ENCODE measurements at places on chromosomes 7 and 10.
A peak's percentile ranks its signal among the peaks of the same experiment; 100 is the strongest.

- DNase-seq = no peak
Observed at GRCh38 chr10:74011770-74012169, 13.9 kb downstream of the VCL start.

- DNase-seq = no peak
Observed at GRCh38 chr7:5870311-5870710, 10.3 kb upstream of the OCM start.

DNA sequence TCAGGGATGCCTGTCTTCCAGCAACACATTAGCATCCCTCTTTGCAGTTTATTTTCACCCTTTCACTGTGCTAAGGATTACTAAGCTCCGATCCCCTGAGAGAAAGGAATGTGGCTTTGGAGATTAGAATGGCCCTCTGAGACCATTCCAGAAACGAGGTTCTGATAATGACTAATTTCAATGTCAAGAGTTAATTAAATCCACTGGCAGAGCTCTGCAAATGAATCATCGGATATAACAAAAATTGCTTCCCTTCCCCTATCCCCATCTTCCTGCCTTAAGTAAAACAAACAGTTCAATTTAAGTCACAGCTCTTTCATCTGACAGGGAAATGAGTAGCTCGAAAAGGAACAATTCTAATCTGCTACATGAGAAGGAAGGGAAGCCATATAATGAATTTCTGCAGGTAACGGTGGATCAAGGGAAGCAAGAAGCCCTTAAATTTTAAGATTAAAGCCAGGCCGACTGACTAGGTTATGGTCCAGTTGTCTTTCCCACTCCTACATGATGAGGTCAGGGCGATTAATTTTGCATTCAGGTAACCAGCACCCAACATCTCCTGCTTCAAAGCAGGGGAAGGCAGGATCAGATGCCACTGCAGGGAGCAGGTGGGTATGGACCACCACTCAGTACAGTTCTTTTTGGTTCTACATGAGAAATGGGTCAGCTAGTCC, 50.5 kb downstream of the MALSU1 start:
- no peak for DNase-seq

- no peak for DNase-seq
Observed at GRCh38 chr7:44533301-44534055, 7.7 kb downstream of the NPC1L1 start.

DNA sequence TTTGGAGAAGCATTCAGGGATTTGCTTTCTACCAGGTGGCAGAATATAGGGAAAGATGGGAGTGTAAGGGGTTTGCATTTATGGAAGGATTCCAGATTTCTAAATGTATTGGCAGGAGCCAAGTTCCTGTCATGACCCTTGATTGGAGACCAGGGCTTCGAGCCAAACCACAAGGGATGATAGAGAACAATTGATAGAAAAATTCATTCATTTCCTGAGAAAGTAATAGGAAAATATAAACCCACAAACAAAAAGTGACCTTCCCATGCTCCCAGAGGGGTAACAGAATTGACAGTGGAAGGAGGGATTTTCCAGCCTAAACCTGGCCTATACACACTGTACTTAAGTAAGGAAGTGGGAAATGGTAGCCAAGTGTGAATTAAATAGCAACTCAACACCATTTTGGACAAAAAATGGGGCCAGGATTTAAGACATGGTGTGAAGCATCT, 22.4 kb upstream of the IFIT2 start:
- DNase-seq = no peak

- DNase-seq = no peak
Observed at GRCh38 chr7:45697576-45698136, 123.5 kb downstream of the ADCY1 start.

- no peak for DNase-seq
Observed at GRCh38 chr7:51619880-51620279, 303.3 kb upstream of the COBL start.

DNA sequence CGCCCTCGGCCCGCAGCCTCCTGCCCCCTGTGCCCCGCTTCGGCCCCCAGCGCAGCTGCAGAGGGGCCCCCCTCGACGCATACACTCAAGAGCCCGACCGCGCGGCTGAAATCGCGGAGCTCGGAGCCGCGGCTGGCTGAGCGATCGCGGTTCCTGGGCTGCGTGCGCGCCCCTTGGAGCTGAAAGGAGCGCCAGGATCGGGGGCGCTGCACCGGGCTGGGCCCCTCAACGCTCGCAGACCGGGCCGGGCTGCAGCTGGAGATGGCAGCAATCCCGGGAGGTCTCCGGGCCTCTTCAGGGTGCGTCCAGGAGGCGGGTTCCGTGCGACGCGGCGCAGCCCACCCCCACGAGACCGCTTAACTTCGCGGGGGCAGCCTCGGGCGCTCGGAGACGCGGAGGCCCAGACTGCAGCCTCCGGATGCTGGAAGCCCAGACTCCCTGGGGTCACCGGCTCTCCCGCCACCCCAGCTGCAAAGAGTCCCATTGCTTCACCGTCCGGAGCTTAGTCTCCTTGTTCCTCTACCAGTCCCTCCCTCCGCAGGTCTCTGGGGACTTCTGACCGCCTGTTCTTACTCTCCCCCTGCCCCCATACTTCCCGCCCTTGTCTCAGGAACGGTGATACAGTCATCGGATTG, 73.0 kb upstream of the LRRC4 start:
- no peak for DNase-seq

GRCh38 chr7:30977222-30977621, 13.5 kb downstream of the GHRHR start:
- DNase-seq = no peak

GRCh38 chr10:111100198-111100597, 23.4 kb downstream of the ADRA2A start:
- DNase-seq = no peak

- DNase-seq = no peak
Observed at GRCh38 chr7:30904561-30904960, 7.1 kb upstream of the AQP1 start.

DNA sequence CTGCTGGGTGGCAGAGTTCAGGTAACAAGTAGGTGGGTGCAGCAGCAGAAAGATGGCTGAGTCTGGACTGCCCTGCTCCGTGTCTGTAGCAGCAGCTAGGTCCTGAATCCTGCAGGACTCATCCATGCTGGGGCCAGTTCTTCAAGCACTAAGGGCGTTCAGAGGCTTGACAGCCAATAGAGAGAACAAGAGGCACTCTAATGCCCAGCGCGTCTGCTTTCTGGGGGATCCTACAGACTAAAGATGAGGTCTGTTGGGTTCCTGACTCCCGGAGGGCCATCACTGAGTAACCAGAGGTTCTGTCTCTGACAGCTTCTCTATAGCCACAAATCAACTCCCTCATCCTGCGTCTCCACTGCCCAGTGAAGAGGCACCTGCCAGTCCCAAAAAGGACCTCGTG, 125.5 kb downstream of the PTPN20 start:
- no peak for DNase-seq

- DNase-seq = no peak
Observed at GRCh38 chr7:150665089-150665748, 20.3 kb upstream of the GIMAP2 start.

DNA sequence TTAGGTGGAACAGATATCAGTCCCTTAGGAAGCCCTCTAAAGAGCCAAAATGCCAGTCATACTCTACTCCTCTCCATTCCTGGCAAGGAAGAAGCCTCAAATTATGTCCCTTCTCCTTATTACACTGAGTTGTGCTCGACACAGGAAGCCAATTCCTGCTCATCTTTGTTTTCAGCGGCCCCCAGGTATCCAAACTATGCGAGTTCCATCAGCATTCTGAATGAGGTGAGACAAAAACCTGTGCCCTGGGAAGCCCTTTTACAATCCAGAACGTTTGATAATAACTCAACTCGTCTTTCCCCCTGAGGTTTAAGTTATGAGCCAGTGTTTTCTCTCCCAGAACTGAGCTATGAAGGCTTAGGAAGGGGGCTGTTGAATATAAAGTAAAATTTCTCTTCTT, 580.5 kb downstream of the NXPH1 start:
- DNase-seq = no peak

GRCh38 chr10:71221586-71222202, 9.3 kb downstream of the UNC5B start:
- no peak for DNase-seq

GRCh38 chr10:112580267-112580666, 133.3 kb downstream of the VTI1A start:
- no peak for DNase-seq

DNA sequence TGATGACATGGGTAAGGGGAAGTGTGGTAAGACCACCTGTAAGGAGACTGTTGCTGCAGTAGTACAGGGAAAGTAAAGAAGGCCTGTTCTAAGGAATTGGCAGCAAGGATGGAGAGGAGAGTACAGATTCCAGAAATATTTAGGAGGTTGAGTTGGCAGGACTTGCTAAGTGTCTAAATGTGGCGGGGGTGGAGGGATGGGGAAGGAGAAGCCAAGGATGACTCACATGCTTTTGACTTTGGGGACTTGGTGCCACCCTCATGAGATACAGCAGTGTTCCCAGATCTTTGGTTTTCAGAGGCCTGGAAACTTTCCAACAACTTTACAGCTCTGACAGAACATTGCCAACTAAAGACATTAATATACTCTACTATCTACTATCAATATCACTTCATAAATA, 45.4 kb downstream of the CDK6 start:
- DNase-seq = no peak

GRCh38 chr10:20984662-20985061, 87.6 kb upstream of the NEBL start:
- DNase-seq = no peak

DNA sequence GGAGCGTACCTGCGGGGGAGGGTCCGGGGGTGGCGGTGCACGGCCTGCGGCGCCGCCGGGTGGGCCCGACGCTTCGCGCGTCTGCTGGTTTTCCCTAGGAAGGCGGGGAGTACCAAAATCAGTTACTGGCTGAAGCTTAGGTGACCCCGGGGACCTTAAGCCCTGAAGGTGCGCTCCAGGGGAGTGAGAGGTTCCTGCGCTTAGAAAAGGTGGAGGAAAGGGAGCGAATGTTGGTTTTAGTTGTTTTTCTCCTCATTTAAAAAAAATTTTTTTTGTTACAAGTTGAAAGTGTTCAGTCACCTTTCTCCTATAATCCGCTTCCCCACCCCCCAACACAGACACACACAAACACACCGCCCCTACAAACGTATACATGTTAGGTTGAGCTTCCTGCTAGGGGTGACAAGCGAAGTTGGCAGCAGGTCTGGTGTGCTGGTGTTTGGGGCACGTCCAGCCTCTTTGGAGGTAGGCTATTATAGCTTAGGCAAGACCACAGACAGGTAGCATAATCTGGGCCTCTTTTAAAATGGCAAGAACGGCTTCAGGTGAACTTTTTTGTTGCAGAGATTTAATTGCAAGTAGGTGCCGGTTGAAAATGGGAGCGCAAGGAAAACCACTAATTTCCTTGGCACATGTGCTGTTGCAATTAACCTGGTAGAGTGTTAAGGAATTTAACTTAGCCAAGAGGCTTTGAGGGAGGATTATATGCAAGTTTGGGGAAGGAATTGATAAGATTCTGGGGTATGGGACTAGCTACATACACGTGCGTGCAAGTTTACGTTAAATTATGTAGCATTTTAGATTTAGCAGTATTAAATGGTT, 945 bp downstream of the ADD3 start:
- DNase-seq = no peak

- peak; percentile 22 for DNase-seq
Observed at GRCh38 chr7:37284805-37285231, 163.8 kb downstream of the ELMO1 start.

GRCh38 chr10:101451667-101452069, 97.7 kb downstream of the BTRC start:
- no peak for DNase-seq

DNA sequence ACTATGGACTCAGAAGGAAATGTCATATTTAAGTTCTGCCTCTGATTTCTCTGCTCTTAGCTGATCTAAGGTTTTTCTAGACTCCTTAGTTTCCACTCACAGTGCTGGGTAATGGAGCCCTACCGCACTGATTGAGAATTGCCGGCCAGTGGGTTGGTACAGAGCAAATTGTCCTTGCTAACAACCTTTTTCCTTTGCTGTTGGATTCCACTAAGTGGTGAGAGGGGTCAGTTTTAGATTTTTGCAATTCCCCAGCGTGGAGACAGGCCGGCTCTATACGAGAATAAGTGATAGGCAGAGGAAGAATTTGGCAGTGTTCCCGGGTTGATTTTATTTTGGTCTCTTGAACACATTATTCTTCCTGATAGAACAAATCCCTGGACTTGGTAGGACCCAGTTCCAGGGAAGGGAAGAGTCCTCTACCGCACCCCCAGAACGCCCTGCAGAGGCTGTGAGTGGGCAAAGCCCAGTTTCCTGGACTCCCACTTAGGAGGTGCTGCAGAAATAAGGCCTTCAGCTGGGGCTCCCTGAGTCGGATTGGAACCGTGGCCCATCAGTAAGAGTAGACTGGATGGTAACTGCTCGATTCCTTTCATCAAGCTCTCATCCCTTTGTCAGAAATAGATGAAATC, 3.0 kb upstream of the NRP1 start:
- DNase-seq = no peak

- DNase-seq = no peak
Observed at GRCh38 chr10:131093795-131094366, 217.6 kb downstream of the TCERG1L start.

- no peak for DNase-seq
Observed at GRCh38 chr10:110989016-110989415, 69.6 kb downstream of the SHOC2 start.

DNA sequence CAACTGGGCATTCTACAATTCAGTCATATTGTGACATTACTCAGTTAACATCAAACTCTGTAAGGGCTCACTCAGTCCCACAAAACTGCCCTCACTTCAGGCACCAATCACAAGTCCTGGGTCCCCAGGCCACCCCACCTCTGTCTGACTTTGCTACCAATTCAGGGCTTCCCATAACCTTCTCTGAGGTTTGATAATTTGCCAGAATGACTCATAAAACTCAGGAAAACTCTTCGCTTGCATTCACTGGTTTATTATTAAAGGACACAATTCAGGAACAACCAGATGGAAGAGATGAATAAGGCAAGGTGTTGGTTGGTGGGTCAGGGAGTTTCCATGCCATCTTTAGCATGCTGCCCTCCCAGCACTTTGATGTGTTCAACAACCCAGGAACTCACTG, 41.3 kb downstream of the AVL9 start:
- no peak for DNase-seq

GRCh38 chr7:33650828-33651227, 254.5 kb upstream of the BMPER start:
- DNase-seq = no peak

- no peak for DNase-seq
Observed at GRCh38 chr10:30491204-30491915, 57.4 kb downstream of the MAP3K8 start.

- DNase-seq = no peak
Observed at GRCh38 chr7:114273218-114273617, 141.4 kb upstream of the FOXP2 start.
